ENCODE measurements at places on chromosomes 3 and 15.

DNA sequence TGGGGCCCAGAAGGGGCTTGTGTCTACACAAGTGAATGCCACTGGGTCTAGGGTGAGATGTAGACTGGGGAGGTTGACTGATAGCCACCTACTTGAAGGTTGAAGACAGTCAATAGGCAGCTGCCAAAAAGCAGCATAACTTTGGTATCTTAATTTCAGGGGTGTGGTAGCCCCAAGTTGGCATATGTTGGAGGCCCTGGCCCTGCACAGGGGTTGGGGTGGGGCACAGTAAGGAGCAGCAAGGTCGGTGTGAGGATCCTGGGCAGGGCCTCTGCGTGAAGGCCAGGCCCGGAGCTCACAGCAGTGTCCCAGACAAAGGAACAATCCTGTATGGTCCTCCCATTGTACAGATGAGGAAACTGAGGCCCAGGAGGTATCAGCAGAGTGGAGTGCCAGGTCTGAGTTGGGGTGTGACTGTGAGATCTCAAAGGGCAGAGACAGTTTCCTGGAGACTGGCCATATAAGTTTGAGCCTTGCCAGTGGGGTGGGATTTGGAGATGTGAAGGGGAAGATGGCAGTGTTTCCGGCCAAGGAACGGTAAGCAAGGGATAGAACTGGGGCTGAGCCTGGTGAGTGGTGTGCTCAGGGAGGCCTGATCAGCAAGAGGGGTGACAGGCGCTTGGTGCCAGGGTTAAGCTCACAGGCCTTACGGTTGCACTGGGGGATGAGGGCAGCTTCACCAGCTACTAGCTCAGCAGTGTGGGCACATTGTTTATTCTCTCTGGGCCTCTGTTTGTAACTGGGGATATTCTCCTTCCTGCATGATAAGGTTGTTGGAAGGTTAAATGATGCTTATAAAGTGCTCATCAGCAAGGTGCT lies 1.7 kb downstream of the KLHL40 start:
- no peak for DNase-seq

- DNase-seq, result no peak
Measured at GRCh38 chr3:107382631-107383030, 5.4 kb downstream of the CCDC54 start.

- DNase-seq, result no peak
Measured at GRCh38 chr3:146133441-146133840, 27.5 kb downstream of the PLOD2 start.

DNA sequence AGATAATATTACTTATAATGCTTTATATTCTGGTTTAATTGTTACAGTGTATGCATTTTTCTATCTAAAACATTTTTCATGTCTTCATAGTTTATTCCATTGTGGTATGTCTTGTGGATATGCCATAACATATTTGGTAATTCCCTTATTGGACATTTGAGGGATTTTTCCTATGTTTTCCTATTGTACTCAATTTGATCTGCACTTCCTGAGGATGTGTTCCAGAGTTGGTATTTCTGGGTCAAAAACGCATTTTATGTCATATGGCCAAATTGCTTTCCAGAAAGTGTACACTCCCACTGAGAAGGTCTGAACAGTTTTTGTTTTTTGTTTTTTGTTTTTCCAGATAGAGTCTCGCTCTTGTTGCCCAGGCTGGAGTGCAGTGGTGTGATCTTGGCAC lies 6.8 kb downstream of the ARL8B start:
- no peak for DNase-seq

GRCh38 chr15:35136321-35137189 lies 51.5 kb upstream of the NANOGP8 start:
- DNase-seq, result no peak

GRCh38 chr3:125300416-125300815 lies 74.7 kb downstream of the ZNF148 start:
- DNase-seq, result peak; percentile 30

- no peak for DNase-seq
Measured at GRCh38 chr15:37221671-37222145, 121.4 kb upstream of the MEIS2 start.

DNA sequence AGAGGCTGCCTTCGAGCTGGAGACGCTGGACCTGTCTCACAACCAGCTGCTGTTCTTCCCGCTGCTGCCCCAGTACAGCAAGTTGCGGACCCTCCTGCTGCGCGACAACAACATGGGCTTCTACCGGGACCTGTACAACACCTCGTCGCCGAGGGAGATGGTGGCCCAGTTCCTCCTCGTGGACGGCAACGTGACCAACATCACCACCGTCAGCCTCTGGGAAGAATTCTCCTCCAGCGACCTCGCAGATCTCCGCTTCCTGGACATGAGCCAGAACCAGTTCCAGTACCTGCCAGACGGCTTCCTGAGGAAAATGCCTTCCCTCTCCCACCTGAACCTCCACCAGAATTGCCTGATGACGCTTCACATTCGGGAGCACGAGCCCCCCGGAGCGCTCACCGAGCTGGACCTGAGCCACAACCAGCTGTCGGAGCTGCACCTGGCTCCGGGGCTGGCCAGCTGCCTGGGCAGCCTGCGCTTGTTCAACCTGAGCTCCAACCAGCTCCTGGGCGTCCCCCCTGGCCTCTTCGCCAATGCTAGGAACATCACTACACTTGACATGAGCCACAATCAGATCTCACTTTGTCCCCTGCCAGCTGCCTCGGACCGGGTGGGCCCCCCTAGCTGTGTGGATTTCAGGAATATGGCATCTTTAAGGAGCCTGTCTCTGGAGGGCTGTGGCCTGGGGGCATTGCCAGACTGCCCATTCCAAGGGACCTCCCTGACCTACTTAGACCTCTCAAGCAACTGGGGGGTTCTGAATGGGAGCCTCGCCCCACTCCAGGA lies 21.1 kb downstream of the NRROS start:
- DNase-seq, result no peak

DNA sequence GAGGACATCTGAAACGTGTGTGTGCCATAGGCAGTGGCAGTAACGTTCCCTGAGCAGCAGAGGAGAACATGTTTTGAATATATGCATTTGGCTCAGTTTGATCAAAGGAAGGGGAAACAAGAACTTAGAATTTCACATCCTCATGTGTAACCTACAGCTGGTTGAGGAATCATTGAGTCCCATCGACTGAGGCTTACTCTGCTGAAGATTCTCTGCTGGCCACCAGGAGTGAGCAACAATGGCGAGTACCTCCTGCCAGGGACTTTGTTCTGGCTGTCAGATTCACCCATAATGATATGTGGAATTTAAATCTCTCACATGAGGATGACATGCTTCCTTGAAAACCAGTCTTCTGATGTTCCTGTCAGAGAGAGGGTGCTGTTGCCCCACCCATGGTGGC lies 21.3 kb downstream of the GORASP1 start:
- DNase-seq, result no peak

- no peak for DNase-seq
Measured at GRCh38 chr3:183149915-183150750, 12.4 kb downstream of the LAMP3 start.

- DNase-seq, result no peak
Measured at GRCh38 chr3:46926039-46926438, 48.5 kb downstream of the PTH1R start.

DNA sequence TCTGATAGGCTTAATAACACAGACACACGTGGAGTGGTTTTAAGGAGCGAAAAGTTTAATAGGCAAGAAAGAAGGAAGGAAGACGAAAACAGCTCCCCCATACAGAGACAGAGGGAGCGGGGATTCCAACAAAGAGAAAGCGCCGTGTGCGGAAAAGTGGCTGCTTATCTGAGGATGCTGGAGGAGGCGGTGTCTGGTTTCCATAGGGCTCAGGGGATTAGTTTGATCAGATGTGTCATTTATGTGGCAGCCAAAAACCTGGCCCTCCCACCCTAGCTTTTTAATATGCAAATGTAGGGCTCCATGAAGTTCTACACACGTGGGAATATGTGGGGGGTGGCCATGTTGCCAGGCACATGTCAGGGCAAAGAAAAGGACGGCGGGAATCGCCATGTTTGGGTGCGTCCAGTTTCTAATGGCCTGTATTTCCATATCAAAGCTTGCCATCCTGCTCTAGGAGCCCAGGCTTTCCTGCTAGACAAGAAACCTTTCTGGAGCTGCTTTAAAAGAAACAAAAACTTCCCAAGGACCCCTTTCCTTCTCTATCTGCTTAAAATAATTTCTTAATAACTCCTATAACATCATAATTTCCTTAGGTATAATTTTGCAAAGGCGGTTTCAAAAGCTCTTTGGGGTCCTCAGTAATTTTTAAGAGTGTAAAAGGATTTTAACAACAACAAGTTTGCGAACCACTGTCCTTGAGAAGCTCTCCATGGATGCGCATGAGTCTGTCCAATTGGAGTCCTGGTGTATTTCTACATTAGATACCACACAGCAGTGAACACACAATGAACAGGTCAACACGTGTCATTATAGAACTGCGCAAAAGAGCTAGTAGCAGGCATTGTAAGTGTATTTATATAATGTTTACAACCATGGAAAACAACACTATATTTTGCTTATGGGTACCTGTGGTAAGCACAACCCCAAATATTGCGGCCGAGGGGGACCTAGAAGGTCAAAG lies 622 bp upstream of the ZNF589 start:
- no peak for DNase-seq

- no peak for DNase-seq
Measured at GRCh38 chr3:115381573-115381912, 234.5 kb upstream of the ZBTB20 start.

DNA sequence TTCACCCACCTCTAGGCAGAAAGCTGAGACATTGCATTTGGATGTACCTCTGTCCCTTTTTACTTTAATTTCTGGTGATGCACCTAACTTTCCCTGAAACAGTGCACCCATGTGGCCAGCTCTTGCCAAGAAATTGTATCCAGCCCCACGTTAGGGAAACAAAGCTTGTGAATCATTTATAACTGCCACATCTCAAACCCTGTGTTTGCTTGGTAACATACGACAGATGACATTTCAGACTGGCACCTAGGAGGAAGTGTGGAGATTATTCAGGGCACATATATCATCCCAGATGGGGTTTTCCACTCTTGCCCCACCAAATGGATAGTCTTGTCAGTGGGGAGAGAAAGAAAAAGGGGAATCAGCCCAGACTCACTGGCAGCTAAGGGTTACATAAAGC lies 2.1 kb downstream of the CYB561D2 start:
- DNase-seq, result no peak

DNA sequence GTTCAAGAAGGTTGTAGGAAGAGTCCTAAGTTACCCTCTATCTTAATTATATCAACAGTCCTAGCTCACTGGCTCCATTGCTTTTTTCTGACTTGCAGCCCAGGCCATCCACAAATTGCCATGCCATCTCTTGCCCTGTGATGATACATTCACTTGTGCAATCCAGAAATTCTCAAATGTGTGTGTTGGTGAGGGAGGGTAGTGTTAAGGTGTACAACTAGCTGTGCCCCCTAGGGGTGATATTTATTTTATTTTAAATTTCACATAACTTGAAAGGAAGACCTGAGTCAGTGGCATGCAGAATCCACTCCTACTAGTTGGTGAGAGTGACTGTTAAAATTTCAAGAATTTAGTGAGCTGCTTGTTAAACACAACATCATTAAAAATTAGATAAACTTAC lies 156.1 kb upstream of the ANKRD28 start:
- DNase-seq, result no peak

GRCh38 chr15:29086001-29086400 lies 183.6 kb downstream of the NSMCE3 start:
- no peak for DNase-seq

- DNase-seq, result no peak
Measured at GRCh38 chr3:126630020-126630419, 24.9 kb downstream of the TXNRD3 start.

DNA sequence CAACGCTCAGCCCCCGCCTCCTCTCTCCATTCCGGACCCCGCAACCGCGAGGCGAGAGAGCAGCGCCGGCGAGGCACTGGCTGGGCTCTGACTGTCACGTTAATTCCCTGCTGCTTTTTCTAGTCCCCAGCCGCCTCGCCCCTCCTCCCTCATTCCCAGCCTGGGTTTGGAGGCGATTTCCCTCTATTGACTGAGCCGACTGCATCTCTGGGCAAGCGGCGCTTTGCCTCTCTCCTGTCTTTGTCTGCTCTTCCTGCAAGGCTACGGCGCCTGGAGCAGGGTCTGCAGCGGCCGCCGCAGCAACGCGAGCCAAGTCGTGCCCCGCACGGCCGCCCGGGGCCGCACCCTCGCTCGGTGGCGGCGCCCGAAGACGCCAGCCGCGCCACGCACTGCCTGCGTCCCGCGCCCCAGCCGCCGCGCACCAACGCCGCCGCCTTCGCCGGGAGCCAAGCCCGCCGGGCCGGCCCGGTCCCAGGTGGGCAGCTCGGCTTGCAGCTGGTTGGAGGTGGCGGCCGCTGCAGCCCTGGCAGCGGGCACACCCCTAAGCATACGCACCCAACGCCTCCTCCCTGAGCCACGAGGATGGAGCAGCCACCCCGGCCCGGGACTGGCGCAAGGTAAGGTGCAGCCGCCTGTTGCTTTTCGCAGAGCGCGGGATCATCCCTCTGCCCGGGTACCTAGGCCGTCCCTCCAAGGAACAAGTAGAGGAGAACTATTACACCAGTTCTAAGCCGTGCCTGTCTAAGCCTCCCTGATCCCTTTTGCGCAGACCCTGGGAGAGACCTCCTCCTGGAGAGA lies at the start of gene LRRC3B:
Gene LRRC3B (plus strand): TSS at position 152 of the 798 bp plus-strand sequence. CDS start 86,901 bp downstream, outside the sequence.
- no peak for DNase-seq

DNA sequence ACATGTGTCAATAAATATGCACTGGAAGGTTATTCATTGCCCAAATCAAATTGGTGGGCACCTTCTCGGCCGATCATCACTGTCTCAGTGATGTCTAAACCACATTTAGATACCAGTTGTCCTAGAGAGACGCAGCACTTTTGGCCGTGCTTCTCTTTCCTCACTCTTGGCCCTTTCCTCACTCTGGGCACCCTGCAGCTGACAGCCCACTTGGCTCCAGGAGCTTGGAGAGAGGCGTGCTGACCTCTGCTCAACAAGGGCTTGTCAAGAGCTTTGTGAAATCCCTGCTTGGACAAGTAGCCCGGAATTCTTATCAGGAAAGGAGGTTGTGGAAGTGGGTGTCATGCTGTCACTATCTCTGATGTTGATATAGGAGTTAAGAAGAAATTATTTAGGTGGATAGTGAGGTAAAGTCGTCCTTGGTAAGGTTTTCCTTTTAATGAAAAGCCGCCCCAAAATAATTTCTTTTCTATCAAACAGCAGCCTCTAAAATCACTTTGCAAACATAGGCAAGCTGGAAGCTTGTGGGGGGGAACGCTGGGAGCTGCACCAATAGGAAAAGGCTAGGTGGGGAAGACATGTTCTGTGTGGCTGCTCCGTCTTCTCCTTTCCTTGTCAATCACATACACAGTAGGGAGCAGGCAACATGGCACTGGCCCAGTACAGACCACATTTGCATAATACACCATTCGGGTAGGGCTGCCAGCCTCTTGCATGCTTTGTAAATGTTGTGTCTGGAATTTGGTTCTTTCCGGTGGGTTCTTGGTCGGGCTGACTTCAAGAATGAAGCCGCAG lies 126.8 kb upstream of the UBE3A start:
- DNase-seq, result no peak

DNA sequence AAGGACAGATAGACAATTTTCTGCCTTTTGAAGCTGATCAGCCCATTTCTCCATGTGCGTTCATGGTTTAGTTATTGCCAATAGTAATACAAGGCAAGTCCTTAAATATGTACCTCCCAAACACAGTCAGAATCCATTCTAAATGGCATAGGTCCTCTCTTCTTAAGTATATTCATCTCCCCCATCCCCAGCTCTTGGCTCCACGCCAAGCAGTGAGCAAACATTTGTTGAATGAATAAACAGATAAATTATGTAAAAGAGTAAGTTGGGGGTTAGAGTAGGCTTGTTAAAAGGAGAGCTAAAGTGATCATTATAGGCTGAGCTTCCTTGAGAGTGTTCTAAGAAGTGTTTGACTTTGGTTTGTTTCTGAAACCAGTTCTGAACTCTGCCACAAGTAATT lies 241.3 kb downstream of the ITPR1 start:
- DNase-seq, result no peak
